Renal cortex interstitium (tissue), 15 donors: ENCODE measurements at places on chromosomes 13 and 19. TPM values are rescaled to one million over a fixed set of nuclear protein-coding genes. Genes with fewer than 3 reads are reported as not detected.
A peak's percentile ranks its signal among the peaks of the same experiment; 100 is the strongest.

- DNase-seq, result no peak
These were observed 19.6 kb downstream of the MOB3A start for GRCh38 chr19:2076526-2076944.

GRCh38 chr13:27523346-27524073 lies 73.1 kb upstream of the MTIF3 start:
- no peak for DNase-seq

- no peak for DNase-seq
These were observed 27.2 kb downstream of the DOCK9 start for GRCh38 chr13:98950705-98951104.

Gene KIR3DL2
- polyA plus RNA-seq, result not detected

DNA sequence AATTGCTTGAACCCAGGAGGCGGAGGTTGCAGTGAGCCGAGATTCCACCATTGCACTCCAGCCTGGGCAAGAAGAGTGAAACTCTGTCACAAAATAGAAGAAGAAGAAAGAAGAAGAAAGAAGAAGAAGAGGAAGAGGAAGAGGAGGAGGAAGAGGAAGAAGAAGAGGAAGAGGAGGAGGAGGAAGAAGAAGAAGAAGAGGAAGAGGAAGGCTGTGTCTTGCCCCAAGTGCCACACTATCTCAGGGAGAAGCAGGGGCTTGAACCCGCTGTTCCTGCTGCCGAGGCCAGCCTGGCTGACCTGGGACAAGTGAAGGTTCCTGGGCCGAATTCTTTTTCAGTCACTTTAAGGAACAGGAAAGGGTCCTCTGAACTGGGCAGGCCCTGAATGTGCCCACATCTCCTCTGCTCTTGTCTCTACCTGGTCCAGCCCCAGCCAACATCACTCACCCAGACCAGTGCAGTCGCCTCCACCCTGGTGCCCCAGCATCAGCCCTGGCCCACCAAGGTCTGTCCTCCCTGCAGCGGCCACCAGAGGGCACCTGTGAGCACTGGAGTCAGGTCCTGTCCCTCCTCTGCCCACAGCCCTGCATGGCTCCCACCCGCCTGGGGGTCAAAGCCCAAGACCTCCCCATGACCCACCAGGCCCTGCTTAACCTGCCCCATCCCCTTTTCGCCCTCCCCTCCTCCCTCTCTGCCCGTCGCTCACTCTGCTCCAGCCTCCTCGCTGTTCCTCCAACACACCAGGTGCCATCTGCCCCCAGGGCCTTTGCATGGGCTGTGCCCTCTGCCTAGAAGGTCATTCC lies 20.0 kb downstream of the TICAM1 start:
- DNase-seq, result no peak

DNA sequence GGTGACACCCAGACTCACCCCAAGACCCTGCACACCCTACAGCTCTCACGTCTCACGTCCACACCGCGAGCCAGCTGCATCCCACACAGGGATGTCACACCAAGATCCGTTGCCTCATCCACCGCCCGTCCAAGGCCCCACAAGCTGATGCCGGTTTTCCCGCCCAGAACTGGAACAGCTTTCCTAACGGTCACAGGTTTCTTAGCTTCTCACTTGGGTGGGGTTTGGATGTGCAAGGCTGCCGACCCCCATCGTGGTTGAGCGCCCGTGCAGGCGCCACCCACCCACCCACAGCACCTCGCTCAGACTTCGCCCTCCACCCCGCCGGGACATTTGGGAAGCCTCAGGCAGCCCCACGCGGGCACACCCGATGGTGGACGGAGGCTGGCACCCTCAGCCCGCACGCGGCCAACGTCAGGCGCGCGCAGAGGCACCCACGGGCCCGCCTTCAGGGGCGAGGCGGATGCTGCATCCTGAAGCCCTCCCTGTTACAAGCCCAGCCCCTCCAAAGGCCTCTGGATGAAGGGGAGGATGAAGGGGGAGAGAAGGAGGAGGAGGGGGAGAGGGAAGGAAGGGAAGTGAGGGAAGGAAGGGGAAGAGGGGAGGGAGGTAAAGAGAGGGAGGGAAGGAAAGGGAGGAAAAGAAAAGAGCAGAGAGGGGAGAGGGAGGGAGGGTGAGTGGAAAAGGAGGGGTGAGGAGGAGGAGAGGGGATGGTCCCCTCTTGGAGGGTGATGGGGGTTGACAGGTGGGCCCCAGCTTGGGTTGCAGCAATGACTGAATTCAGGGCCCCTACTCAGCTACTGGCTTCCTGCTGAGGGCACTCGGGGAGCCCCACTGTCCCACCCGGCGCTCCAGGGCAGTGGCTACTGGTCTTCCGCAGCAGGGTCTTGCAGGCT lies 12.8 kb downstream of the ONECUT3 start:
- no peak for DNase-seq

DNA sequence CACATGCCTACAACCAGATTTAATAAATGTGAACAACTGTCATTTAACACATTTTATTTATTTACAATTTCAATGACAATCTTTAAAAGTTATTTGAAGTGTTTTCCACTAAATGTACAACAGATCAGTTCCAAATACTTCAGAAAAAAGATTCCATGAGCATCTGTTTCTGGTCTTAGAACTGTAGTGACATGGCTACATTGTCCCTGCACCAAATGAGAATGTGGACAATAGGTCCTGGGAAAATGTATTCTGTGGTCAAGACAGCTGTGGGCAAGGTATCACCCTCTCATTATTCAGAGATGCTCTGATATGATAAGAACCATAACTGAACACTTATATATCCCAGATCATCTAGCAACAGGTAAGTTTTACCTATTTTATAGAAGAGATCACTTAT lies 43.7 kb downstream of the ELF1 start:
- DNase-seq, result no peak

DNA sequence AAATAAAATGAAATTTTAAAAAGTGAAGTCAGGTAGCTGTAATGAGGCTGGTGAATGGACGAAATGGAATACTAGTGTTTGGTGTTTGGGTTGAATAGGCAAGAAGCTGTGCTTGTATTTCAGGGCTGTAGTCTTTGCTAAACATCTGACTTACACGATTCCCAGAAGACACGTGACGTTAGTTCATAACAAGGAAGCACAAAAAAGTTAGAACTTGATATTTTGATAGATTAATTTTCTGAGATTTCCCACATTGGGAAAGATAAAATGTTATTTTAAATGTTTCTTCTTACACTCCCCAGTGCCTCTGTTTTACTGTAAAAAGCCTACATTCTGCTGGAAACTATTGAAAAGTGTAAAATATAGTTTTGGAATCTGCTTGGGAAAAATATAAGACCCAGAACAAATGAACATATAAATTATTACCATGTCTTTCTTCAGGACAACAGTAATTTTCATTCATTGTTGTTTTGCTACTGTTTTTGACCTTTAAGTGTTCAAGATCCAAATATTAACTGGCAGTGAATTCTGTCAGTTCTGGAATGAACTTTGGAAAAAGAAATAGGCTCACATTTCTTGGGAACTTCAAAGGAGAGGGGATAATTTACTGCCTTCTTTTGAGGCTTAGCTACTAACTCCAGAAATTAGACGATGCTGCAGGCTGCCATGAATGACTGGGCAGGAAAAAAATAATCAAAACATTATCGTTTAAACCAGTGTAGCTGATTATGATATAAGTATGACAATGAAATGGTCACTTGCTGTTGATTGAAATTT lies 241.3 kb downstream of the SLITRK6 start:
- DNase-seq, result peak; percentile 17

- DNase-seq, result no peak
These were observed 9.2 kb upstream of the CEACAM18 start for GRCh38 chr19:51469162-51469561.

Gene OR4F17
- polyA plus RNA-seq, result not detected

DNA sequence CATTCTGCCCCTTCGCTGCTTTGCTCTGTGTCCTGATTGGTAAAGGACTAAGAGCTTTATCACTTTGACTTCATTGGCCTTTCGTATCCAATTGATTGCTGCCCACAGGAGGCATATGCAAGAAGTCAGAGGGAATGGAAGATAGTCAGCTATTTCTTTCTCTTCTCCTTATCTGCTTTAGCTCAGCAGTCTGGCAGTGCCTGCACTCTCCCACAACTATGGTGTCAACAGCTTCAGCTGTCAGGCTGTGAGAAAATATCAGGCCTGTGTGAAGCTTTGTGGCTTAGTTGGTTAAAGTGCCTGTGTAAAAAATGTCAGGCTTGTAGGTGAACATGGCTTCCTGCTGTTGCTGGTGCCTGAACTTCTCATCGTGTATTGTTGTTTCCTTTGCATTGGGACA lies 243.0 kb downstream of the PCDH17 start:
- no peak for DNase-seq

- DNase-seq, result no peak
These were observed 7.9 kb downstream of the MAP1S start for GRCh38 chr19:17726964-17727773.

Gene ZSCAN4
- polyA plus RNA-seq, result 0.08 TPM

DNA sequence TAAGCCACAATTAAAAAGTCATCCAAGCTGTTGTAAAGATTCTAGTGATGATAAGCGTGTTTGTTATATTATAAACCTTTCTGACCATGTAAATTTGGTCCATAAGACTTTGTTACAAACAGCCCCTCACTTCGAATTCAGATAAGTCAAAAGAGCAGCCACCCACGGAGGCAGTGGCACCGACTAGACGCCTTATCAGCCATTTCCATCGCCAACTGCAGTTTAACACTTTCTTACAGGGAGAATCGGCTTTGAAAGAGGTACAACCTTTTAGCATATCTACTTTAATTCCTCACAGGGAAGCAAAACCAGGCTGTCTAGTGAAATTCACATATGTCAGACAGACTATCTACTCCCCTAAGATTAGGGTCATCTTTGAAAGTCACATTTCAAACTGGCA lies 47.5 kb downstream of the SOX21 start:
- DNase-seq, result no peak

DNA sequence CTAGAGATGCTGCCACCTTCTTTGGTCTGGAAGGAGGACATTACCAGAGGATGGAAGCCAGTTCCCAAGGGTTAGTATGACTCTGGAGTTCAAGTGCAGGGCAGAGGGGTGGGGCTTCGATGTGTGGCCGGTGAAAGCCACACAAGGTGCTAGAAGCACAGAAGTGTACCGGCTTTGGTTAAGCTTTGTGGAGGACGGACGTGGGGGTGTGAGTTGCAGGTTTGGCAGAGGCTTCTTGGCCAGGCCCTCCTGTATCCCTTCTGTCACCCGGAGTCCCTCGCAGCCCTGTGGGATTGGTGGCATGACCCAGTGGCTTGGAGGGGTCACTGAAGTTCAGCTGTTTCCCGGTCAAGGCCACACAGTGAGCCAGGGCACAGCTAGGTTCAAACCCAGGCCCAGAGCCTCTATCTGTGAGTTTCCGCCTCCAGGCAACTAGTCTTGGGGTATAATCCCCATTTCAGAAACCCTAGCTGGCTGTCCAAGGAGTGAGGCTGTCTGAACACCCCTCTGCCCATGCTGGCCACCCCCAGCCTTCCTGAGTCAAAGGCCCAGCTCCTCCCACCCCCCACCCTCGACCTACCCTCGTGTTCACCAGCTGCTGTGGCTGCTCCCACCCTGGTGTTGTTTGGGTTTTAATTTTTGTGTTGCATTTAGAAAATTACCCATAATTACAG lies 4.6 kb upstream of the SSBP4 start:
- no peak for DNase-seq

Gene SULT2B1
- polyA plus RNA-seq, result 0.33 TPM

Gene NLRP8
- not detected for polyA plus RNA-seq

Gene CASP14
- not detected for polyA plus RNA-seq

DNA sequence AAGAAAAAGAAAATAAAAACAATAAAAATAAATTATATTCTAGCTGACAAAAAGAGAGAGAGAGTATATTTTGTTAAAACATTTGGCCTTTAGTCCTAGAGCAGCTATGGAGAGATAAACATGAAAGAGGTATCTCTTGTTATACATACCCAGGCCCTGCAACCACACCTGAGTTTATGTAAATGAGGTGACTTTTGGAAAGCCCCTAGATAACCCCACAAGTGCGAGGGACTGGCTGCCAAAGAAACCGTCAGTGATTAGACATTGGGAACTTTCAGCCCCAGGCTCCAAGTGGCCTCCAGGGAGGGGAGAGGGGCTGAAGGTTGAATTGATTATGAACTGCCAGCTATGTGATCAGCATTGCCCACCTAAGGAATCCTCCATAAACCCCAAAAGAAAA lies 2.1 kb upstream of the NLRP7 start:
- no peak for DNase-seq

- DNase-seq, result no peak
These were observed 15.8 kb upstream of the GARIN5A start for GRCh38 chr19:50492303-50493052.

Gene ICAM4
- polyA plus RNA-seq, result 0.24 TPM

DNA sequence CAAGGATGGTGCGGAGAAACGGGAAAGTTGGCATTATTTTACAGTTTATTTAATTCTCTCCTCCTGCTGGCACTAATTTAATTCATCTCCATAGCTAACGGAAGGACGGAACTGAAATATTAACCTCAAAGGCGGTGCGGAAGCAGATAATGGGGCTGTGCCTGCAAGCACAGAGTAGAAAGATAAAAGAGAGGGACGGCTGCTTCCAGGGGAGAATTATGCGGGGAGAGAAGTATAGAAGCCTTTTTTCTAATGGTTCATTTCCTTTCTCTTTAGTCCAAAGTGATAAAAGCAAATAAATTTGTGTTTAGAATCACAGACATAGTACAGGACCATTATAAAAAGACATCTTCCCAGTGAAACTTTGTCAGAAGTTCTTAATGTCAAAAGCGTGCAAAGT lies 34.5 kb upstream of the UQCRFS1 start:
- no peak for DNase-seq

DNA sequence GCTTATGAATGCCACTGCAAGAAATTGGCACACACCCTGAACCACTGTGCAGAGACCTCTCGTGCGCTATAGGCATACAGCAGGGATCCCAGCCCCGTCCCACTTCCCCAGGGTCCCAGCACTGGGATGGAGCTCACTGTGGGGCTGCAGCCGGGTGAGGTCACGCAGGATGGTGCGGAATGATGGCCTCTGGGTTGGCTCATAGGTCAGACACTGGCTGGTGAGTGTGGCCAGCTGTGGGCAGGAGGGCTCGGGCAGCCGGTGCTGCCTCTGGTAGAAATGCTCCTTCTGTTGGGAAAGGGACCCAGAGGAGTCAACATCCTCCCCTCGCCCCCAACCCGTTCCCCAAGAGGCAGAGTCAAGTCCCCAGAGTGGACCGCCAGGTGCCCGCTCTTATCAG lies 17.0 kb upstream of the ICAM3 start:
- no peak for DNase-seq

Gene ZNF93
- 17.9 TPM for polyA plus RNA-seq

- DNase-seq, result peak; percentile 66
These were observed 72.9 kb upstream of the TSC22D1 start for GRCh38 chr13:44649104-44649428.

DNA sequence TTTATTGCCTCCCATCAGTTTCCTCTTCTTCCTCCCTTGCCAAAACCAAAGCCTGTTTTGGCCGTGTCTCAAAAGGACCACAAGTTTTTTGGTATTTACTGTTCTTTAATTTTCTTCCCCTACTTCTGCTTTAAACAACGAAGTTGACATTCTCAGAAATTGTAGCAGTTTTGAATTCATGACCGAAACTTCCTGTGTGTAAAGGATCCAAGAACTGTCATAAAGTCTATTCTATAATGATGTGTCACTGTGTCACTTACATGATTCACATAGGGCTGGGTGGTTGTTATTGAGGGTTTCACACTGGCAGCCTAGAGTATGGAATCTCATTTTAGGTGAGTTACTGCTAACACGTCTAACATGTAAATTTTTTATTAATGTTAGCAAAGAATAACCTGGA lies 741.0 kb upstream of the KLHL1 start:
- no peak for DNase-seq

Gene CRX
- polyA plus RNA-seq, result not detected
